NCI-H1694 treated with DMSO at 0.1 percent for 48 hours (cell line): ENCODE measurements at places on chromosomes 4 and X.

GRCh38 chr4:2915789-2916188 is 47.4 kb downstream of the NOP14 start:
- DNase-seq, result no peak

- DNase-seq, result no peak
These were observed 195.9 kb downstream of the SCFD2 start for GRCh38 chr4:53169695-53170617.

DNA sequence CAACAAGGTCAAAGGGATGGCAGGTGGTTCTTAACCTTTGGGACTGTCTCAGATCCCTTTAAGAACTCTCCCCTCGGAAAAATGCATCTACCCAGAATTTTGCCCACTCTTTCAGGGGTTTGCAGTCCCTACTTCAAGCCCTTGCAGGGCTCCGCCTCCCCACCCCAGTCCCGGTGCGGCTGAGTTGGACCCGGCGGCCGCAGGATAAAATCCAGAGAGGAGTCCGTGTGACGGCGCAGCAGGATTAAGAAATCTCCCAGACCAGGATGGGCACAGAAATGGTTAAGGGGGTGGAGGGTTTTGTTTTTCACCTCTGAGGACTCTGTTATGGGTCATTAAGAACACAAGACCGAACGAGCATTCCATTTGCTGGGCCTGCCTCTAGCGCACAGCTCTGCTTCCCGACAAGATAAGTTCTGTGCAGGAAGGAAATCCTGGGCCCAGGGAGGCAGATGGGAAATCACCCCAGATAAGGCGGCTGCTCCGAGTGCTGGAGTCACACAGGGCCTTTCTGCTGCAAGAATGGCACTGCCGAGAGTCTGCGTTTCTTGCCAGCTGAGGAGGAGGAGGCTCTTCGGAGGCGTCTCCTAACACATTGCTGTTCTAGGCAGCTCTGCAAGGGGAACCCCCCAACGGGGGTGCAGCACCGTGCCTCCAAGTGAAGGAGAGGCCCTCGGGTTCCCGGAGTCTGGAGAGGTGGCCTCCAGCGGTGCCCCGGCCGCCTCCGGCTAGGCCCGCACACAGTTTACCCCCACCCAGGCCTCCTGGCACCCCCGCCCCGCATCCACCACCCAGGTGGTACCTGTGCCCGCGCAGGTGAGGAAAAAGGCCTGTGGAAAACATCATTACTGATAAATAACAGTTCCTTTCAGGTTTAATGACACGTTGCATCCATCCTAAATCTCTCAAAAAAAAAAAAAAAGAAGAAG is 277.6 kb downstream of the BCOR start:
- DNase-seq, result no peak

DNA sequence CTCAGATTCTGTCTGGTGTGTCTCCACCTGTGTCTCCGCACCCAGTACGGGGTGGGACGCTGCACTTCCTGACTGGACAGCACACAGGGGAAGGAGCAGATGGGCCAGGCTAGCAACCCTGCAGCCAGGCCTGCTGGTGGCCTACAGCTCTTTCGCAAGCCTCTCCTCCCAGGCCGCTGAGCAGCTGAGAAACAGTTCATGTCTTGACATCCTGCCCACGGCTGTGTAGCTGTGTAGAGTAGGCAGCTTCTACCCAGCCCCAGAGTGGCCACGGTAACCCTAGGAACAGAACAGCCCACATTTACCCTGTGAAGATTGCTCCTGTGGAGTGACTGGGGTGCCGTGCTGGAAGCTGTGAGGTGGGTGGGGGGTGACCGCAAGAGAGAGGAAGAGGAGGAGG is 38.9 kb downstream of the CCNQ start:
- DNase-seq, result no peak

DNA sequence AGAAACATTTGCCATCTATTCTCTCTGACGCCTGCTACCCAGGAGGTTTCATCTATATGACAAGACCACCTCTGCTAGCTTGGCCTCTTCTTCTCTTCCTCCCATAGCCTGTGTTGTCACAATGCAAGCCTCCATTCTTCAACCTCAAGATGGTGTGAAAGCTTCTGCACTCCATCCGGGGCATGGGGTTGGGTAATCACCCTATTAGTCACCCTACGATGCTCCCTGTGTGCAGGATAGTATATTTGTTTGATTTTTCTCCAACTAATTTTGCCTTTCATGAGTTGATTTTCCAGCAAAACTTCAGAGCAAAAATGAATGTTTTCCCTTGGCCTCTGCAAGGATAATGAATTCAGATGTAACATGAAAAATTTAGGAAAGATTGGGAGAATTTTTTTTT is 128.0 kb upstream of the STS start:
- no peak for DNase-seq

GRCh38 chr4:38154252-38154651 is 194.1 kb downstream of the PTTG2 start:
- DNase-seq, result no peak

DNA sequence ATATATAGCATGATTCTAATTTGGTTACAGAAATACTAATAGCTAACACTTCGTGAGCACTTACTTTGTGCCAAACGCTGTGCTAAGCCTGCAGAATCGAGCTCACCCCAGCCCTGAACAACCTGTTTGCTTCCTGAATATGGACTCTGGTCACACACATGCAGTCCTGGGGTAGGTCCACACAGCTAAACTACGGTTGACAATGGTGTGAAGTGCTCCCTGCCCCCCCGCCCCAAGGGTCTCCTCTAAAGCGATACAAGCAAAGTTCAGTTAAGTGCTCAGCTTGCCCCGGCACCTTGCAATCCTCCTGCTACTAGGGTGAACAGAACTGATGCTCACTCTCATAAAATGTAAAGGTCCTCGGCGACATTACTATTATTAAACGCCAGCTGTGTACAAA is 879 bp downstream of the FOXP3 start:
- no peak for DNase-seq

GRCh38 chrX:72053508-72053907 is 78.2 kb downstream of the RTL5 start:
- no peak for DNase-seq

GRCh38 chrX:133852401-133852800 is 133.0 kb downstream of the GPC3 start:
- no peak for DNase-seq
